Adrenal gland (tissue), 19 donors: ENCODE measurements at places on chromosomes 5 and 9.

DNA sequence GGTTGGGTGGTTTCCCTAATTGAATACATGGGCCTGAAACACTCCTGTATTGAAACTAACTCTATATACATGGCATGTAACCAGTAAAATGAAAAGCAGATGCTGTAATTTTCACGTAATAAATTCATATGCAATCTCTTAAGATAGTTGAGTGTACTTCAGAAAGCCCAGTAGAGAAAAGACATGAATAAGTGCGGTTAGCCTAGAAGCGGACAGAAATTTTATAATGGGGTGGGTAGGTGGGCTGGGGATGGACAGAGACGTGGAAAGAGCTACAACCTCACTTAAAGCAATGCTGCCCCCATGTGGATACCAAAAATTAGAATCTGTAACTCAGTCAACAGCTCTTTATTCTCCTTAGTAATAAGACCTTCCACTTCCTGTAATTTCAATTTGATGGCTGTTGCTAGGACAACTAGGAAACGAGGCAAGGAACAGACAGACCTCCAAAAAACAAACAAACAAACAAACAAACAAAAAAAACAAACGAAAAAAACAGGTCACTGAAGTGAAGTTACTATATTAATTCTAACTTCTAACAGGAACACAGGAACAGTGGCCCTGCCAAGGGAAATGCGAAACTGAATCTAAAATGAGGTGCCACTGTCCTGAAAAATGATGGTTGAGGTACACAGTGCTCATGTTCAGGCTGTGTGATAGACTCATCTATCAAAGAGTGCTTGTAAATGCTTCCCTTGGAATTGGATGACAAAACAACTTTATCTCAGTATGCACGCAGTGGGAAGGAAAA lies 103.4 kb upstream of the GNA14 start:
- H3K4me3 ChIP-seq: no peak overlapping the region
- DNase-seq: peak; percentile 19
- no peak overlapping the region for H3K27ac ChIP-seq
- no peaks in the 10 kb centered on the region for H3K36me3 ChIP-seq
- no peaks in the 10 kb centered on the region for H3K27me3 ChIP-seq

GRCh38 chr9:35729700-35730485 lies 2.1 kb downstream of the TLN1 start:
- peak; percentile 82 for DNase-seq
- H3K27ac ChIP-seq: peak overlapping the region; percentile 99
- peaks cover 70% of the 10 kb centered on the region for H3K4me1 ChIP-seq
- no peak overlapping the region for H3K4me3 ChIP-seq
- H3K36me3 ChIP-seq: peaks cover 16% of the 10 kb centered on the region

GRCh38 chr5:8391911-8392310 lies 523.0 kb downstream of the MTRR start:
- H3K36me3 ChIP-seq: no peaks in the 10 kb centered on the region
- H3K27ac ChIP-seq: no peak overlapping the region
- no peak overlapping the region for H3K4me3 ChIP-seq
- no peaks in the 10 kb centered on the region for H3K4me1 ChIP-seq
- DNase-seq: no peak

DNA sequence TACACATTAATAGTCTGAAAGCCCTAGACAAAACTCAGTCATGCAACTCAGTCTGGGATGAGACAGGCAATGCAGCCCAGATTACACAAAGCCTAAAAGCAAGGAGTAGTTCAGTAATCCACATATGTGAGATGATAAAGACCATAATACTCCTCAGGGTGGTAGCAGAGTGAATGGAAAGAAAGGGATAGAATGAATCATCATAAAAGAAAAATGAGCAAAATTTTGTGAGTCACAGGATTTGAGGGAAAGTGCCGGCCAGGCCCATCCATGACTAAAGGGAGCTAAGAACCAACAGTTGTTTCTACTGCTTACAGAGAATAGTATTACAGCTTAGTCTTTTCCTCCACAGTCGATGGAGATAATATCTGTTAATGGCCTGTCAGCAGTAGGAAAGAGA lies 90.0 kb upstream of the POU5F2 start:
- H3K27me3 ChIP-seq: no peaks in the 10 kb centered on the region
- H3K27ac ChIP-seq: no peak overlapping the region
- no peaks in the 10 kb centered on the region for H3K36me3 ChIP-seq
- peak; percentile 13 for DNase-seq

- H3K4me1 ChIP-seq: no peaks in the 10 kb centered on the region
- no peak within 1 kb of the TSS for H3K27ac ChIP-seq
- no peaks in the 10 kb centered on the region for H3K36me3 ChIP-seq
- H3K27me3 ChIP-seq: no peaks in the 10 kb centered on the region
Observed at GRCh38 chr9:21141427-21141882, at the start of gene IFNW1. Gene IFNW1 (minus strand): TSS chr9:21141832. CDS start chr9:21141570, 262 bp downstream.

GRCh38 chr9:127865645-127866464 lies 11.4 kb upstream of the ENG start:
- no peak overlapping the region for H3K27ac ChIP-seq
- no peak for DNase-seq
- H3K4me1 ChIP-seq: no peaks in the 10 kb centered on the region
- H3K36me3 ChIP-seq: peaks cover 10% of the 10 kb centered on the region
- no peak overlapping the region for H3K4me3 ChIP-seq

DNA sequence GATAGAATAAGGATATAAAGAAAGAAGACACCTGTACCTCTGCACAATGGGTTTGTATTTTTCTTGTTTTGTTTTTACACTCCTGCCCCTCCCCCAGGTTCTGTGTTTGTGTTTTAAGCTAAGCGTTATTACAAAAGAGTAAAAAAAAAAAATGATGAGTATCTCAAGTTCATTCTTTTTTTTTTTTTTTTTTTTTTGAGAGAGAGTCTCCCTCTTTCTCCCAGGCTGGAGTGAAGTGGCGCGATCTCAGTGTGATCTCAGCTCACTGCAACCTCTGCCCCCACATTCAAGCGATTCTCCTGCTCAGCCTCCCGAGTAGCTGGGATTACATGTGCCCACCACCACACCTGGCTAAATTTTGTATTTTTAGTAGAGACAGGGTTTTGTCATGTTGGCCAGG lies 29.4 kb upstream of the RAI14 start:
- H3K4me3 ChIP-seq: no peak overlapping the region
- H3K4me1 ChIP-seq: no peaks in the 10 kb centered on the region
- H3K27ac ChIP-seq: no peak overlapping the region
- DNase-seq: no peak
- no peaks in the 10 kb centered on the region for H3K36me3 ChIP-seq

GRCh38 chr5:96569770-96570169 lies 92.4 kb upstream of the CAST start:
- H3K4me3 ChIP-seq: no peak overlapping the region
- H3K36me3 ChIP-seq: no peaks in the 10 kb centered on the region
- peaks cover 6% of the 10 kb centered on the region for H3K4me1 ChIP-seq
- no peak overlapping the region for H3K27ac ChIP-seq
- no peak for DNase-seq

GRCh38 chr5:157476702-157477408 lies 16.8 kb downstream of the NIPAL4 start:
- H3K4me1 ChIP-seq: no peaks in the 10 kb centered on the region
- no peak overlapping the region for H3K4me3 ChIP-seq
- no peak overlapping the region for H3K27ac ChIP-seq
- no peaks in the 10 kb centered on the region for H3K27me3 ChIP-seq

DNA sequence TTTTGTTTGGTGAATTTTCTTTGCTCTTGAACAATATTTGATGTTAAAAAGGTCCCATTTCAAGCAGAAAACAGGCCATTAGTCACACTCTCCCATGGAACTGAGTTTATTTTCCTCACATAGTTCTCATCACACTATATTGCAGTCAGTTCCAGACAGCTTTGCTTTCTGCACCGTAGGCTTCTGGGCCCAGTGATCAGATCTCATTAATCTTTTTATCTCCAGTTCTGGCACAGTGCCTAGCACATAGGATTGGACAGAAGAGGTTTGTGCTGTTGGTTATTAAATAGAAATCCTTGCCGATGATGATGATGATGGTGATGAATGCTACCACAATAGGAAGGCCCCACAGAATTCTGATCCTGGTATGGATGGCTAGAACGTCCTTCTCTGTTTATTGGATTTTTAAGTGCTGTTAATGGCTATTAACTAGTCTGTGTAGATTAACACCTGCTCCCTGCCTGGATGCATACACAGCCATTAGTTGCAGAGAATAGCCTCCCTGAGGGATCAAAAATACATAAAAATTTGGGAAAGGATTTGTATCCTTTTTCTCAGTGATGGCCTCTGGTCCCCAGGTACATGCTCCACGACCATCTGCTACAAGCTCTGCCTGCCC lies 52.0 kb upstream of the NTRK2 start:
- no peak overlapping the region for H3K4me3 ChIP-seq
- no peak overlapping the region for H3K27ac ChIP-seq
- no peaks in the 10 kb centered on the region for H3K36me3 ChIP-seq
- no peaks in the 10 kb centered on the region for H3K4me1 ChIP-seq

DNA sequence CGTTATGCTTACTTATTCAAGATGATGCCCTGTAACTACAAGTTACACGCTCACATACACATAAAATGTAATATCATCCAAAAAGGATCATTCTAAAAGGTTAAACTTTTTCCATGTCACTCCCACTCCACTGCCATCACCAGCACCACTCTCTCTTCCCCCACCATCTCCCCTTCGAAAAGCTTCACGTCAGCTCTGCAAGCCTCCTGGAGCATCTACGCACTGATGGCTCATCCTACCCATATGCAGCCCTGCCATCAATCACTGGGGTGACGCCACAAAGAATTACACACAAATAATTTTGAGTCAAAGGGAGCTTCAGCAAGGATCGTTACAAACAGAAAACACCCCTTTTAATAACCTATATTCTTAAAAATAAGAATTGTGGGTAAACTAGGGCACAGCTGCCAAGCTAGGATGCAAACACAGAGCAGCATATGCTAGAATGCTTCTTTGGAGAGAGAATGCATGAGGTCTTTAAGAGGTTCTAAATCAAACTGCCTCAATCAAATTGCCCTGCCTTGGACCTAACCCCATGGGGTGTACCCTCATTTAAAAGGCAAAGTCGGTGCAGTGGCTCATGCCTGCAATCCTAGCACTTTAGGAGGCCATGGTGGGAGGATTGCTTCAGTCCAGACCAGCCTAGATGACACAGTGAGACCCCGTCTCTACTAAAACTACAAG lies 56.1 kb downstream of the SHB start:
- H3K4me3 ChIP-seq: no peak overlapping the region
- no peaks in the 10 kb centered on the region for H3K36me3 ChIP-seq
- no peak for DNase-seq
- peaks cover 30% of the 10 kb centered on the region for H3K4me1 ChIP-seq
- H3K27me3 ChIP-seq: no peaks in the 10 kb centered on the region
- H3K27ac ChIP-seq: no peak overlapping the region

GRCh38 chr9:76022317-76022716 lies 131.8 kb downstream of the PCSK5 start:
- H3K4me3 ChIP-seq: no peak overlapping the region
- H3K4me1 ChIP-seq: no peaks in the 10 kb centered on the region
- DNase-seq: no peak
- no peak overlapping the region for H3K27ac ChIP-seq
